RPMI8226 (cell line): ENCODE measurements at places on chromosomes 3 and 15.

DNA sequence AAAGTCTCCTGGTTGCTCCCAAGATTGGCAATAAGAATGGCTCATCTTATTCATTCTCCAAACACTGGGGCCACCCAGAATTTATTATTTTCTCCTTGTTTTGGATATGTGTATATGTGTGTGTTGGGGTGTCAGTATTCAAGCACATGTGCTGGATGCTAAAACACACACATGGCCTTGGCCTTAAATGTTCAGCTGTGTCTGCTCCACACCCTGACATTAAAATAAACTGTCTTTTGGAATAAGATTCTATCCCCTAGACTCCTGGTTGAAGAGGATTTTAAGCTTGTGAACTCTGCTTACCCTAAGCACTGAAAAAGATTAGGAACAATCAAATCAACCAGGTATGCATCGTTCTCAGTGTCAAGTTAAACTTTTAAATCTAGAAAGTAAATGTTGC lies 382.9 kb upstream of the MCTP2 start:
- DNase-seq, result no peak

DNA sequence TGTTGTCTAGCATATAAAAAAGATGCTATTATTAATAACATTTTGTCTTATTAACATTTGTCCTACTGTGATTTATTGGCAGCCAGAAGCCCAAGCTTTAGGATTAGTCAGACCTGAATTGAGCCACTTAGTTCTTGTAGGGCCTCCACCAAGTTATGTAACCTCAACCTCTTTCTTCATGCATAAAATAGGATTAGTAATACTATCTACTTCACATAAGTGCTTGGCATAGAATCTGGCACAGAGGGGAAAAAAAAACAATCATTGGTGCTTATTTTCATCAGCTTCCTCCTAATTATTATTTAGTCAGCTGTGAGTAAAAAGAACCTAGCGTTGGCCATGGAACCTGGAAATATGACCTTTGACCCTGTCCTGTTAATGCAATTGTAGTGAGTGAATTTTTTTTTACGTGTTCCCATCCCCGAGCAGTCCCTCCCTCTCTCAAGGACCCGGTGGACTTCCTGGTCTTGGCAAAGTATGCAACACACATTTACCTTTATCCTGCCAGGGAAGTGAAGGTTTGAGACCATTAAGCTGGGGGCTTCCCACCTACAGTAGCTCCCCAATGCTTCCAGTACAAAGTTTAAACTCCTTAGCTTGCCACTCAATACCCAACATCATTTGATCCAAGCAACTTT lies 136.8 kb downstream of the FHIT start:
- no peak for DNase-seq

GRCh38 chr15:73945130-73945508 lies 18.9 kb downstream of the LOXL1 start:
- DNase-seq, result no peak

GRCh38 chr3:117874904-117875874 lies 1159.5 kb downstream of the IGSF11 start:
- no peak for DNase-seq

GRCh38 chr15:58558777-58559176 lies 127.0 kb downstream of the LIPC start:
- no peak for DNase-seq

DNA sequence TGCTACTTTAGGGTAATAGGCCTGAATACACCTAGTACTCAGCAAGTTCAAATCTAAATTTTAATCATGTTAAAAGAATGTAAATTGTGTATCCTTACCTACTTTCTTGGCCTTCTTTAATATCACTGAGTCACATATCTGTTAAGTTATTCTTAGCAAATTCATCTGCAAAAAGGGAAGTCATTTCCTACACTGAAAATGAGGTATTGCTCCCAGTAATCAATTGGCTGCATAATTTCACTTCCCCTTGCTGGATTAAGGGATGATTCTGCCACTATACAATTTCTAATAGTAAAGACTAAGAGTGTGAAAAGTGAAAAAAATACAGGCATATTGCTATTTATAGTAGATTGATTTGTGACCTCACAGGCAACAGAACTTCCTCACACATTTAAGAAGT lies 47.8 kb downstream of the CCDC54 start:
- no peak for DNase-seq

GRCh38 chr15:42591238-42591934 lies 16.0 kb downstream of the STARD9 start:
- DNase-seq, result no peak

- DNase-seq, result no peak
Measured at GRCh38 chr3:171841620-171842000, 1.5 kb upstream of the TMEM212 start.

GRCh38 chr3:123105201-123106189 lies 38.7 kb downstream of the PDIA5 start:
- no peak for DNase-seq

DNA sequence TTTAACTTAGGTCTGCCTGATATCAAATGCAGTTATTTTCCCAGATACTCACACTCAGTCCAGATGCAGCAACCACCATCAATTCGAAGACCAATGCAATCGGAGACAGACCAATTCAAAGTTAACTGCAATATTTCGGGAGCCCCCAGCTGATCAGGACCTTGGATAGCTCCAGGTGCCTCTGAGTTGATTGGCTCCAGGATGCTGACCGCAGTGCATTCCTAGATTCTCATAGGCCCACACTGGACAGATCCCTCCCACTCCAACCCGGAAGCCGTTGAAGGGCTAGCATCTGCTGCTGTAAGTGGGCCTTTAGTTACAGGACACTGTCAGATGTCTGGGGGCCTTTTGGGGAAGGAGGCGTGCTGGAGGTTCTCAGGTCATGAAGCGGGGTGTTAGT lies 89.5 kb upstream of the ATP2B2 start:
- DNase-seq, result peak; percentile 83

DNA sequence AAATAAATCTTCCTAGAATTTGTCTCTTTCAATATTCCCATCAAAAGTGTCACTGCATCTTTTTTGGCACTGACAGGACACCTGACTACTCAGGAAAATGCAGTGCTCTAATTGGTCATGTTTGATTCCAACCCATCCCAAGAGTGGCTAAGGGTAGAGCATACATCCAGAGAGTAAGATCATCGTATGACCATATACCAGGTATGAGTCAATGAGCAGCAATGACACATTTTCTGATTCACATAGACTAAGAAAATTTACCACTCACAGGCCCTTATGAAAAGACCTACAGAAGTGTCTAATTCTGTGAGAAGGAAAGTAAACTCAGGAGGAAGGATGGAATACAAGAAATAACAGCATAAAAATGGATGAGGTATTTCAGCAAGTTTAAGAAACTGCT lies 434.2 kb downstream of the ZIC1 start:
- DNase-seq, result no peak

- peak; percentile 54 for DNase-seq
Measured at GRCh38 chr3:107523539-107524325, 970 bp downstream of the BBX start.

DNA sequence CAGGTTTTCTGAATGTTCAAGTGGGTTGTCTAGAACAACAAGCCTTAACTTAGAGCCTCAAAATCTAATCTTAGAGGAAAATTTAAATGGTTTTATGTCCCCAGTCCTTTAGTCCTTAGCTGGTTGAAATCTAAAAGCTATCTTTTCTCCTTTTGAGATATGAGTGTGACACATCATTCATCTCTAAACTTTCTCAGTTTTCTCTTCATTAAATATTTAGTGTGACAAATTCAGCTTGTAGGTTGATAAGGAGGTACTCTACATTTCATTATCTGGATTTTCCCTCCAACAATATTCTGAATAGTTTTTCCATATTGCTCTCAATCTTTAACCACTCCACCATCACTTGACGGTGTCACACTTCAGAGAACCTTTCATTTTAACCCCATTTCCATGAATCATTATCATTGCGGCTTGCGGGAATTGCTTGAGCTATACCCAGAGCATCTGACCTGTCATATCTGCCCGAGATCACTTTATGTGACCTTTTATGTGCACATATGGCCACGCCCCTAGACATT lies 16.1 kb upstream of the ATP8B4 start:
- no peak for DNase-seq

- no peak for DNase-seq
Measured at GRCh38 chr3:119161240-119161639, 12.2 kb upstream of the UPK1B start.

DNA sequence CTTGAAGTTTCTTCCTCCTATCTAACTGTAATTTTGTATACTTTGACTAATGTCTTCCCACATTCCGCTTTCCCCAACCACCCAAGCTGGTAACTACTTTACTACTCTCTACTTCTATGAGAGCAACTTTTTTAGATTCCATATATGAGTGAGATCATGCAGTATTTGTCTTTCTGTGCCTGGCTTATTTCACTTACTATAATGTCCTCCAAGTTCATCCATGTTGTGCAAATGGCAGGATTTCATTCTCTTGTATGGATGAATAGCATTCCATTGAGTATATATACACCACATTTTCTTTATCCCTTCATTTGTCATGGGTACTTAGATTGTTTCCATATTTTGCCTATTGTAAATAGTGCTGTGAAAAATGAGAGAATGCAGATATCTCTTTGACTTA lies 78.5 kb upstream of the CCNL1 start:
- no peak for DNase-seq

- DNase-seq, result no peak
Measured at GRCh38 chr15:26939398-26939797, 31.6 kb upstream of the GABRG3 start.

DNA sequence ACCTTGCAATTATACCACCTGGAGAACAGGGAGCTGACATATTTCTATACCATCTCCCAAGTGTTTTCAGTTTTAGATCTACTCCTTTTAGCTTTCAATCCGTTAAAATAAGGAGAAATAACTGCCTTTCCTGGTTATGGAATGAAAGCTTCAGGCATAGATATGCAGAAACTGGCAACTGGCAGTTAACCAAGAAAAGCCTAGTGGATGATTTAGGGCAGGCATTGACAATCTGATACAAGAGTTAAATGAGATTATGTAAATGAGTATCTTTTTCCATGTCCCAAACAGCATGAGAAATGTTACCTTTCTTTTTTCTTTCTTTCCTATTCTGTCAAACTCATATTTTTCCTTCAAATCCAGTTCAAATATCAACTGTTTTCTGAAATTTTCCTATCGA lies 689.1 kb upstream of the DPPA4 start:
- no peak for DNase-seq

DNA sequence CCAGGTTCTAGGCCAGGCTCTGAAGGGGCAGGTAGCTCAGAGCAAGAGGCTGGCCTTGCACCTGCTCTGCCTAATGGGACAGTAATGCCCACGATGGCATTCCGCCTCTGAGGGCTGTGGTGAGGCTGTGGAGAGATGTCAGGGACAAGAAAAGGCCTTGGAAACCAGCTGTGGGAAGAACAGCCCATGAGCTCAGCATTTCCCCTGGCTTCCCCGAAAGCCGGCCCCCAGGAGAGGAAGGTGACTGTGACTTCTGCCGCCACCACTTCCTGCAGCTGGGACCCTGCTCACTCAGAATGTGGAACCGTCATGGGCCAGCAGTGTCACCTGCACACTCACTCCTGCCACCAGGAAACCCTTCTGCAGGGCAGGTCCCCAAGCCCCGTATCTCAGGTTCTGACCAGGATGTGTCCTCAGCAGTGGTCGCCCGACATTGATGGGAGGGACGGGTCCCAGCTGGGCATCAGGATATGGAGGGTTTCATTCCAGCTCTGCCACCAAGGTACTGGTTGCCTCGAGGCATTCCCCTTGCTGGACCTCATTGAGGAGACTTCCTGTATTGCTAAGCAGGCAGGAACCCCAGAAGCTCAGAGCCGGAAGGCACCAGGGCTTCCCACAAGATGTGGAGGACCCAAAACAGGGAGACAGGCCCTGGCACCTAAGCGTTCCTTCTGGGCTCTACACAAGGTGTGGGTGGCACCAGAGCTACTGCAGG lies 30.7 kb downstream of the SEMA7A start:
- peak; percentile 93 for DNase-seq

- DNase-seq, result no peak
Measured at GRCh38 chr15:88610701-88611231, 10.4 kb upstream of the AEN start.

- DNase-seq, result no peak
Measured at GRCh38 chr15:99568625-99569352, 3.0 kb downstream of the MEF2A start.

DNA sequence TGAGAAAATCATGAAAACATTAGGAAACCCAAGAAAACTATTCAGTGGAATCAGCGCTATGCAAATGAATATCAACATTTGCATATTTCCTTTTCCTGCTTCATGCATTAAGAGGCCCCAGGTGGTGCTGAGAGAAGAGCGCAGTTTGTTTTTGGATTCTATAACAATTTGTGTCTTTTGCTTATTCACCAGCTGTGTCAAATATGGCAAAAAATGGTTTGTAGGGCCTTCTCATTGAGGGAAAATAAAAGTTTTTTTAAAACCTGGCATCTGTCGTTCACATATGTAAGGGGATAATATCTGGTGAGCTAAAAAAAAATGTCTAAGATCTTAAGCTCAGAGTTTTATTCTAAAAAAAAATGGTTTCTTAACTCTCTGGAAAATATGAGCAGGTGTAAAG lies 122.5 kb upstream of the ROBO2 start:
- no peak for DNase-seq

- DNase-seq, result peak; percentile 26
Measured at GRCh38 chr3:172692751-172693338, 18.0 kb downstream of the NCEH1 start.

- DNase-seq, result peak; percentile 18
Measured at GRCh38 chr15:87902772-87903426, 353.6 kb downstream of the NTRK3 start.

- no peak for DNase-seq
Measured at GRCh38 chr3:42184651-42185443, 81.1 kb downstream of the CCK start.

DNA sequence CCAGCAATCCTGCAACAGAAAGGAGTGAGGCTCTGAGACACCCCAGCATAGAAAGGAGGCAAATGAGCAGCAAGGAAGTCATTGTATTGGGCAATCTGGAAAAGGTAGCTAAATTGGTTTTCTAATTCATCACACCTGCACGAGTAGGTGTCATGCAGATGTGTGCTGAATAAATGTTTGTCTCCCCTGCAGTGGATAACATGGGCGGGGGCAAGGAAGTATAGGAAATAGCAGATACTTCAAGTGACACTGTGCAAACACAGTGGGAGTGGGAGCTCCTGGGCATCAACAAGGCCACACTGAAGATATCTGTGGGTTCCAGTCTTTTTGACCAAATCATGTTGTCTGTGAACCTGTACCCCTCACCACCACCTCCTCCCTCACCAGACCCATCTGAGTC lies 14.4 kb upstream of the HTR3E start:
- DNase-seq, result no peak

DNA sequence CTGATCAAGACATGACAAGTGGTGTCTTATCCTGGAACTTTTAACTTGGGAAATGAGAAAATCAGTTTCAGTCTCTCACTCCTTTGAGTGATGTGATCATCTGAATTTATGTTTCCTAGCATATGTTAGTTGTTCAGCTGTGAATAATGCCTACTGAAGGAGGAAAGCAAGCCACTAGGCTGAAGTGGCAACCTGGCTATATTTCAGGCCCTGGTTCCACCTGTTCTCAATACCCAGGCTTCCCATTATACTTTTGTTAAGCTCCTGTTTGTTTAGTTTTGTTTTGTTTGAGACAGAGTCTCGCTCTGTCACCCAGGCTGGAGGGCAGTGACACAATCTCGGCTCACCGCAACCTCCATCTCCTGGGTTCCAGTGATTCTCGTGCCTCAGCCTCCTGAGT lies 243.8 kb downstream of the ALCAM start:
- no peak for DNase-seq
